Iris pigment epithelial cell (primary cell): ENCODE measurements at places on chromosomes 6 and 20.

DNA sequence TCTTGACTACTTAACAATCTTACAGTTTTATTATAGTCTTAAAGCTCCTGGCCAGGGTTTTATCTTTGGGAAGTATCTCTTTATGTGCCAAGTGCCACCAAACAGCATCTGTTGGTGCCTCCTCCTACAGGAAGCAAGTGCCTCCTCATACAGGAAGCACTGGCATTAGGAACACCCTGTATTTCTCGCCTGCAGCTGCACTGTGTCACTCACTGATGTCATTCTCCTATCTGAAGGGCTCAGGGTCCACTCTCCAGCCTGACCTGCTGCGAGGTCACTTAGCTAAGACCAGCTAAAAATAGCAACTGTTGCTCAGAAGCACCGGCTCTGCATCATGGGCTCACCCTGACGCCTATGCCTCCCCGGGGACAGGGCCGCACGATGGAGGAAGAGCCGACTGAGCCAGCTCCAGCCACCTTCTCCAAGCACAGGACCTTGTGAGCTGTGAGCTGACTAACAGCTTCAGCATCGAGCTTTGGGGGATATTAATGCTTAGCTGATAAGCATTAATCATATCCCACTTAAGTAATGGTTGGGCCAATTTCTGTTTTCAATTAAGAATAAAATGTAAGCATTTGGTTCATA, 66.3 kb upstream of the CD93 start:
- DNase-seq, result peak; percentile 62

DNA sequence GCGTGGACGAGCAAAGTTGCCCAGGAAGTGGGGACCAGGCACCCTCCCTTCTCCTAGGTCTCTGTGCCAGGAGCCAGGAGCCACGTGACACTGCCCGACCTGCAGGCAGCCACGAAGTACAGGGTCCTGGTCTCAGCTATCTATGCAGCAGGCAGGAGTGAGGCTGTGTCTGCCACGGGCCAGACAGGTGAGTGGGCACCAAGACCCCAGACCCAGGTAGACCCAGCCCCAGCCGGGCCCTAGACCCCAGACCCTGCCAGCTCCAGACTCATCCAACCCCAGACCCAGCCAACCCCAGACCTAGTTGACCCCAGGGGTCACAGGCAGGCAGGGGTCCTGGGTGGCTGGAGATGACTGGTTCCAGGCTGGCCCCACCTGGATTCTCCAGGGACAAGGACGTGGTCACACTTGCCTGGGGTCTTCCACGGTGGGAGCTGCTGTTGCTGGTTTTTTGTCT, 21.1 kb downstream of the COL20A1 start:
- no peak for DNase-seq

- peak; percentile 5 for DNase-seq
These were observed 547.6 kb downstream of the HAO1 start for GRCh38 chr20:7392542-7393206.

DNA sequence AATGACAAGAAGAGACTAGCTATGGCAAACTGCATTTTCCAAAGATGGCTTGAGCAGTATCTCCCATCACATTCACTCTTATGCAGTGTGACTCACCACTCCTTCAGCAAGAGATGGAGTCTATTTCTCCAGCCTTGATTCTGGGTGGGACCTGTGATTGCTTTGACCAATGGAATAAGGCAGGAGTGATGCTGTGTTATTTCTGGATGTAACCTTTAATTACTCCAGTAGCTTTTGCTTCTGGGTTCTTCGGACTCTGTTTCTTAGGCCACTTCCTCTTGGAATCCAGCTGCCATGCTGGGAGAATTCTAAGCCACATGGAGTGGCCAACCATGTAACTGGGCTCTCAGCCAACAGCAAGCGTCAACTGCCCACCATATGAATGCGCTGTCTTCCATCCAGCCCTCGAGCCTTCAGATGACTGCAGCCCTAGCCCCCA, 50.7 kb downstream of the TGM2 start:
- peak; percentile 83 for DNase-seq

GRCh38 chr6:91079969-91080368, 493.1 kb upstream of the MAP3K7 start:
- peak; percentile 0 for DNase-seq

GRCh38 chr6:13183415-13184088, 144.8 kb downstream of the TBC1D7 start:
- no peak for DNase-seq

DNA sequence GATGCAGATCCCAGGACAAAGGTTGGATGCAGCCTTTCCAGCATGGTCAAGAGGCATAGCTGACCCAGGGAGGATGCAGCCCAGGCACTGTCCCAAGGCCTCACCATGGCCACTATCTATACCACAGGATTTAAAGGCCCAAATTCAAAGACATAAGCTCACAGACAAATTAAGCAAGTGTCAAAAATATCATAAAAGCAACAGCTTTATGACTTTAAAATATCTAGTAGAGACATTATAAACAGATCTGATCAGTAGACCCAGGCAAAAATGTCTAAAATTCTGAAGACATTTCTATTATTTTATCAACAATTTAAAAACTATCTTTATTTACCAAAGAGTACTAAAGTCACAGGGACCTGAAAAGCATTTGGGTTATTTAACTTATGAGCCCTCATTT, 373.5 kb downstream of the CDC5L start:
- no peak for DNase-seq

DNA sequence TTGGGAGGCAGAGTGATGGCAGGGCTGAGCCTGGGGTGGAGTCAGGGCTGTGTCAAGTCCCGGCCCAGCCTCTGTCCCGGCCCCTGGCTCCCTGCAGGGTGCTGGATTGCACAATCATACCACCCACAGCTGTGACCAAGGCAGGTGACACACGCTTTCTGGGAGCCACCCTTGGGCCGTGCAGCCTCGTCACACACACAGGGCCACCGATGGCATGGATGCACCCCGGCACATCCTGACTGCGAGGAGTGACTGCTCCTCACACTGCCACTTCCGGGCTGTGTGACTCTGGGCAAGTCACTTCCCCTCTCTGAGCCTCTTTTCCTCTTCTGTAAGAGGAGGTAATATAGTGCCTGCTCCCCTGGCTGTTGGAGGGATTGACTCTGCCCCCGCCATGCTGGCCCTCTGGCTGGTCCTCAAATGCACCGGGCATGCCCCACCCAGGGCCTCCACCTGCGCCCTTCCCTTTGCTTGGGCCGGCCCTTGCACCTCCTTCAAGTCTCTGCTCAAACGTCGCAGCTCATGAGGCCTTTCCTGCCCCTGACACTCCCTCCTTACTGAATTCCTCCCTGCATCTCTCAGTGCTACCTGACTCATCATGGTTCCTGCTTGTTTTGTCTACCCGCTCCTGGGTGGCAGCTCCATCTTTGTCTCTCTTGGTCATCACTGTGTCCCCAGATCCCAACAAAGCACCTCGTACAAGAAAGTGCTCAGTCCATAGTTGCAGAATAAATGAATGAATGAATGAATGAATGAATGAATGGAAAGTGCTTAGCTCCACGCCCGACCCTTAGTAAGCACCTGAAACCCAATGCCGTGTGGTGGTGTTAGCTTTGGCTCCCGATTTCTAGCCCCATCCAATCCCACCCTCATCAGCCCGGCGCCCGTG, 93.5 kb downstream of the CEBPB start:
- DNase-seq, result peak; percentile 58

DNA sequence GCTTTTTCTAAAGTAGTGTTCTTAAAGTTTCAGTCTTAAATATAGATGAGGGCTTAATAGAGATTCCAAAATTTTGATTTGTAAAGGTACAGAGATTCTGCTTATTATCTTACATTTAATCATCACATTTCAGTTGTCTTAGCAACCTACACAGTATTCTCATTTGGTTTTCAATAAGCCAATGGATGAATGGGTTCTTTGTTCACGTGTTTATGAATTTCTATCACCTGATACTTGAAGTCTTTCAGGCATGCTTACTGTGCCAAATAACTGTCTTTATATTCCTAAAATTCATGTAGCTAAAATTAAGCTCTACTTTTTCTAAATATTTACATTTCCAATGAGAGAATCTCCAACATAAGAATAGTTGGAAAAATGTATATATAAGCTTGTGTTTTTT, 152.7 kb downstream of the EYA4 start:
- no peak for DNase-seq

DNA sequence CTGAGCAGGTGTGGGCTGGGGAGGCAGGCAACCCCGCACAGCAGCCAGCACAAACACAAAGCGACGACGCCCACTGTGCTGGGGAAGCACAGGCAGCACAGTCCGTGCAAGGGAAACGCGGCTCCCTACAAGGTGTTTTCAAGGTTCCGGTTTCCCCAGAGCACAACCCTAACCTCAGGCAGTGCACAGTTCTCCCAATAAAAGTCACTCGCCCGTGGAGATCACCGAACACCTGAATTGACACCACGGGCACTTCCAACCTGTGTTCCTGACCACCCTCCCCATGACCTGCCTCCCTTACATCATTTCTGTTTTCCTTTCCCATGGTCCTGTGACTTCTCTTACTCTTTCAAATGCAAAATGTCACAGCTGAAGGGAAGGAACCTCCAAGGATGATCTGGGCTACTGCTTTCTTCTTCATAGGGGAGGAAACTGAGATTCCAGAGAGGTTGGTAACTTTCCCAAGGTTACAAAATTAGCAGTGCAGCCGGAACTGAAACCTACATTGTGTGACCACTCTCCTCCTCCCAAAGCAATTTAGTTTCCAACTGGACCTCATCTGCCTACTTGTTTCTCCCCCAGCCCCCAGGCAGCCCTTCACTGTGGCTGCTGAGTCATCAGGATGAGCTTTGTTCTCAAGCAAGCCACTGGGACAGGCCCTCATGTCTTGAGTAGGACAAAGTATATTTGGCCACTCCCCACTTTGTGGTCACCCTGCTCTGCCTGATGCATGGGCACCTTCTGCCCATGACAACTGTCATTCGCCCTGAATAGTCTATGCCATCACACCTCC, 125.3 kb downstream of the ATXN1 start:
- DNase-seq, result peak; percentile 67

- DNase-seq, result peak; percentile 94
These were observed 111.3 kb downstream of the LY86 start for GRCh38 chr6:6699741-6700367.

DNA sequence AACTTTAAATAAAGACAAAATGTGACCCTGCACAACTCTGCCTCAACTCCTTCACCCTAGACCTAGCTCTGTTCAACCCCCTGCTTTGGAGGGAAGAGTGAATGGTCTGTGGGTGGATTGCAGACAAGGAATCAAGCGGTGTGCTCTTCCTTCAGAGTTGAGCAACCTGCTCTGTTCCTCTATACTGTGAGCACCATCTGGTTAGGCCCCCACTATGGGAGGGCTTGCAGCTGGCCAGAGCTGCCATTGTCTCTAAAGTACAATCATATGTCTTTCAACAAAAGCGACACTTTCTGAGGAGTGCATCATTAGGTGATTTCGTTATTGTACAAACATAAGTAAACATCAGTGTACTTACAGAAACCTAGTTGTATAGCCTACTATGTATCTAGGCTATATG, 406.1 kb upstream of the MARCKS start:
- no peak for DNase-seq

- no peak for DNase-seq
These were observed 9.3 kb downstream of the TAF4 start for GRCh38 chr20:62056377-62056776.

GRCh38 chr6:84979541-84979940, 215.1 kb upstream of the TBX18 start:
- peak; percentile 28 for DNase-seq

DNA sequence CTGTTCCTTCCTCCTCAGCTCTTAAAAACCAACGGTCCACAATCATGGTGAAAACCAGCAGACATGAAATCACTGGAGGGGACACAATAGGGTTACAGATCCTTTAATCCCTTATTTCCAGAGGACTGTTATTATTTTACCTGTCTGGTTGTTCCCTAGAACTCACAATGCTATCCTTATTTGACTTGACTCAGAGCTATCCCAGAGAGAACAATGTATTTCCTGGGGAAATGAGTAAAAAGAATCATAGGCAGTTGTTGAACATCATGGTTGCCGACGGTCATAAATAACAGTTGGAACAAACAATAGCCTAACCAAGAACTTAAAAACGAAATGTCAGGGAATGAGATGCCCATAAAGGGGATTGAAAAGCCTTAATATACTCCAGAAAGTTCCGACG, 9.3 kb downstream of the OR2H1 start:
- no peak for DNase-seq

DNA sequence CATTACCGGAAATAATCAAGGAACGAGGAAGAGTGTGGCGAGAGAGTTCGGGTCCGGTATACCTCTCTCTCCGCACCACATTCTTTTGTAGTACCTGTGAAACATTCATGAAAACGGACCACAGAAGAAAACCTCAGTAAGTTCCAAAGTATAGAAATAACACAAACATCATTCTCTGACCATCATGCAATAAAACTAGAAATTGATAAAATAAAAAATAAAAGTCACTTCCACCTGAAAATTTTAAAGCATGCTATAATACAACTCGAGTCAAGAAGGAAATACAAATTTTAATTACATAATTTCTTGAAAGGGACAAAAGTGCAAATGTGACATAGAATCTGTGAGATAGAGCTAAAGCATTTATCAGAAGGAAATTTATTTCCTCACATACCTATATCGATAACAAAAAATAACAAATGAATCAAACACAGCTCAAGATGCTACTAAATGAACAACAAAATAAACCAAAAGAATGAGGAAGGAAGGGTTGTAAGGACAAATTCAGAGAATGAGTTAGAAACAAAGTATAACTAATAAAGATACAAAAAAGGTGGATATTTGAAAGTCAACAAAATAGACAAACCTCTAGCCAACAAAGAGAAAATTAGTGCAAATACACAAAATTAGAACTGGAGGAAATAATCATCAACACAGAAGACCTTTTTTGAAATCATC, 84.2 kb downstream of the TRIM27 start:
- DNase-seq, result no peak

DNA sequence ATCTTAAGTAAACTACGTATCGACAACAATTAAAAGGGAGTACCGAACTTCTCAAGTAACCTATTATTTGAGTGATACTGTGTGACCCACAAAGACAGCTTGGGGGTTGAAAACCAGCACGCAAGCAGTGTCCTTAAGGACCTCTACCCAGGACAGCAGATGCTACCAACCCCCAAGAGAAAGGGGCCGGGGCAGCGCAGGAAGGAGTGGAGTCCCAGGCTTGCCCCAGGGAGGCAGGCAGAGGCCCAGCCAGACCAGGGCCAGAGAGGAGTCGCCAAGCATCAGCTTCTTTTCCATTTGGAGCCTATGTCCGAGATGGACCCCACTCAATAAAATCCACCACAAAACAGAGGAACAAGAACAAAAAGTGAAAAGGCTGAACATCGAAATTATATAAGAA, 11.9 kb downstream of the DIDO1 start:
- no peak for DNase-seq

- DNase-seq, result no peak
These were observed 23.3 kb upstream of the NHSL1 start for GRCh38 chr6:138522611-138523010.

- no peak for DNase-seq
These were observed 377.6 kb downstream of the KIF16B start for GRCh38 chr20:16195671-16196070.
